CD4-positive, alpha-beta T cell treated with Interleukin-1 beta for 1 hour (primary cell): ENCODE measurements at places on chromosomes 11 and 22.

DNA sequence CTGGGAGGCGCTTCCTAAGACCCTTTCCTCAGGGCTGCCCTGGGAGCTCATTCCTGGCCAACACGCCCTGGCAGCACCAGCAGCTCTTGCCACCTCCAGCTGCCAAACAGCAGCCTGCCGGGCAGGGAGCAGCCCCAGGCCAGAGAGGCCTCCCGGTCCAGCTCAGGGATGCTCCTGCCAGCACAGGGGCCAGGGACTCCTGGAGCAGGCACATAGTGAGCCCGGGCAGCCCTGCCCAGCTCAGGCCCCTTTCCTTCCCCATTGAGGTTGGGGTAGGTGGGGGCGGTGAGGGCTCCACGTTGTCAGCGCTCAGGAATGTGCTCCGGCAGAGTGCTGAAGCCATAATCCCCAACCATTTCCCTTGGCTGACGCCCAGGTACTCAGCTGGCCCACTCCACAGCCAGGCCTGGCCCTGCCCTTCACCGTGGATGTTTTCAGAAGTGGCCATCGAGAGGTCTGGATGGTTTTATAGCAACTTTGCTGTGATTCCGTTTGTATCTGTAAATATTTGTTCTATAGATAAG, 7.6 kb downstream of the SLC39A13 start:
- DNase-seq, result no peak

GRCh38 chr11:109994907-109995306, 98.3 kb upstream of the ZC3H12C start:
- DNase-seq, result no peak

DNA sequence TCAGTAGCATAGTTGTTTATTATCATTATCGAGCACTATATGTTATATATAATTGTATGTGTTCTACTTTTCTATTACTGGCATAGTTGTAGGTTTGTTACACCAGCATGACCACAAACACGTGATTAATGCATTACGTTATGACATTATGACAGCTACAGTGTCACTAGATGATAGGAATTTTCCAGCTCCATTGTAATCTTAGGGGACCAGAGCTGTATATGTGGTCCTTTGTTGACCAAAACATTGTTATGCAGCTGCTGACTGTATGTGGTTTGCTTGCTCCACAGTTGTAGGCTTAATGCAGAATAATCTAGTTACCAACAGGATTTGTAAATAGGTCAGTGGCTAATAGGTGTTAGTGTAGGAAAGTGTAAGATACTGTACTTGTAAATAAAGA, 66.1 kb downstream of the HSD17B12 start:
- DNase-seq, result no peak

DNA sequence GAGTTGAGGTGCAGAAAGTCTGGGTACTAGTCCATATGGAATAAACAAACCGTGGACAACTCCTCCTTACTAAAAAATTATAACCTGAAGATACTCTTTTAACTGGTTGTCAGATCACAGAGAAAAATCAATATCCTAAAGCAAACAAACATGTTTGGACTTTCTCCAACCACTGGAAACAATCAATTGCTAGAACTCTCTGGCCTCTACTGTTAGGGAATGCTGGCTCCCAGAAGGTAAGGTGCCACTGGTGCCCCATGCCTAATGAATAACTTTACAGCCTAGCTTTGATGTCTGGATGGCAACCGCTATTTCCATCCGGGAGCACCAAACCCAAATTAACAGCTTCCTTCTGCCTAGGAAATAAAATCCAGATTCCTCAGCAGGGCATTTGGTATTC, 74.5 kb downstream of the AMBRA1 start:
- no peak for DNase-seq

DNA sequence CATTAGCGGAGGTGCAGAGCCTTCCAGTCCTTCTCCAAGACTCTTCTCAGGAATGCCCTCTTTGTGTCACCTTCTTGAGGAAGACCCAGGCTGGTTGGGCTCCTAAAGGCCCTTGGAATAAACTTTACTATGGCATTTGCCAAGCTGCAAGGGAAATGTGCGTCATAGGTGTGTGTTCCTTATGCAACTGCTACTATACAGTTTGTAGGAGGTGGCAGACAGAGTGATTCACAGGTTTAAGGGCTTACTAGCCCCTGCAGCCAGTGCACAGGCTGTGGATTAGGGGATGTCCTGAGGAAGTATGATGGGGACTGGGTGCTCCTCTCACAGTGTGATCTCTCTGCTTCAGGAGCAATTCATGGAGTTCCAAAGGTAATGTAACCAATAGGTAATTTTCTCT, 74.6 kb downstream of the TENM4 start:
- no peak for DNase-seq

DNA sequence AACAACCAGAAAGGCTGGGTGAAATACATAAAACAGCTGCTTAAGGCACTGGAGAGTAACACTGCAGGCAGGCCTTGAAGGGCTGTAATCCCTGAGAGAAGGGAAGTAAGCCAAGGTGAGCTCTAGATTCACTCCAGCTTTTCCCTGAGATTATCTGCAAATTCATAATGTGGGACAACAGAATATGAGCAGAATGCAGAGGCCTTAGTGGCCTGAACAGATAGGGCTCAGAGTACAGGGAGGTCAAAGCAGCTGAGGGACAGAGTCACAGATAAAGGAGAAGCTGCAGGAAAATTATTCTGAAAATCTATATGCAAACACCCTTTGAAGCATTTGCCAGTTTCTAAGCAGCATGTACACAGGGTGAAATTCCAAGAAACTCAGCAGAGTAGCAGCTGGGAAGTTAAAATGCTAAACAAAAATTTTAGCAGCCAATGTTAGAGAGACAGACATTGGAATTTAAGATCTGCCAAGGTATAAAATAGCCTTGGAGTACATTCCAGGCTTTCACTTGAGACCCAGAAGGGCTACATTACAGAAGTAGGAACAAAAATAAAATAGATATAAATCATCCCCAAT, 48.1 kb upstream of the CWF19L2 start:
- no peak for DNase-seq

GRCh38 chr22:33050614-33051182, 7.5 kb downstream of the SYN3 start:
- no peak for DNase-seq

DNA sequence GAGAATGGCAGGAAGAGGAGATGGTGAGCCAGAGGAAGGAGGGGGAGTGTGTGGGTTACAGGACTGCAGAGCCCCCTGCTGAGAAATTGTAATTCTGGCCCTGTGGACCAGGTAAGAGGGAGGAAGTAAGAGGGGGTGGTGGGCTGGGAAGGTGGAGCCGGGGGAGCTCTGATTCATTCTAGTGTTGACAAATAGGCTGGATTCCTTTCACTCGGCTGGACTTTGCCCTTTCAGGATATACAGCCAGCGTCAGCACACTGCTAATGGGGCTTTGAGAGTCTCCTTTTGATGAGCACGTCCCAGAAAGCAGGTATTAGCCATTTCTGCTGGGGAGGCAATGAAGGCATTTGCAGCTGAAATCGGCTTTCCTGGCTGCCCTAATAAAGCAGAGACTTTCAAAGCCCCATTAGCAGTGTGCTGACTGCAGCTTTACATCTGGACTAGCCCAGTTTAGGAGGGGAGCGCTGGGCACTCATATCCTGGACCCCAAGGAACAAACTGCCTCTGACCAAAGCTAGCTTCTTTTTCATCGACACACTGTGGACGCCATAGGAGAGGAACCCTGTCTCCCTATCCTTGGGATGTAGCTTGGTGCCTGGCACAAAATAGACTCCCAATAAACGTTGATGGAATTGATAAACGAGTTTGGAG, 44.8 kb upstream of the CADM1 start:
- no peak for DNase-seq

- DNase-seq, result no peak
Measured at GRCh38 chr11:13003736-13004493, 5.2 kb upstream of the RASSF10 start.

DNA sequence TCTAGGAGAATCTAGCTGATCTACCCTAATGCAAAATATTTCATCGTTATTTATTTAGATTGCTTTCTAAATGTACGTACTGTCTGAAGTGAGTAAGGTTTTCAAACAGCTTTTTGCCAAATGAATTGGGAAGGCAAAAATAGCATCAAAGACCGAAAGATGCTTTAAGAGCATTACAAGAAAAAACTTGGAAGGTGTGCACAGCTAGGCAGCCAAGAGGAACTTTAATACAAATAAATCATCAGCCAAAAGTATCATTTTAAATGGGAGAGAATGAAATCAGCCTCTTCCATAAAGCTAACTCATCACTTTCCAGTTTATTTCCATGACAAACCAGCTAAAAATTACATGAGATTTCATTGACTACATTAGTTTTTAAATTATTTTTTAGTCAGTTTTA, 30.2 kb upstream of the CFAP300 start:
- no peak for DNase-seq

- DNase-seq, result no peak
Measured at GRCh38 chr11:86627776-86628455, 44.5 kb downstream of the ME3 start.

GRCh38 chr11:63775191-63775590, 6.6 kb upstream of the ZFTA start:
- no peak for DNase-seq
